HS-5 (cell line): ENCODE measurements at places on chromosomes 16 and 17.
A peak's percentile ranks its signal among the peaks of the same experiment; 100 is the strongest.

- DNase-seq, result no peak
Observed at GRCh38 chr17:33464669-33465280, 171.7 kb upstream of the ASIC2 start.

GRCh38 chr16:81863630-81864352 is 84.7 kb downstream of the PLCG2 start:
- DNase-seq, result no peak

DNA sequence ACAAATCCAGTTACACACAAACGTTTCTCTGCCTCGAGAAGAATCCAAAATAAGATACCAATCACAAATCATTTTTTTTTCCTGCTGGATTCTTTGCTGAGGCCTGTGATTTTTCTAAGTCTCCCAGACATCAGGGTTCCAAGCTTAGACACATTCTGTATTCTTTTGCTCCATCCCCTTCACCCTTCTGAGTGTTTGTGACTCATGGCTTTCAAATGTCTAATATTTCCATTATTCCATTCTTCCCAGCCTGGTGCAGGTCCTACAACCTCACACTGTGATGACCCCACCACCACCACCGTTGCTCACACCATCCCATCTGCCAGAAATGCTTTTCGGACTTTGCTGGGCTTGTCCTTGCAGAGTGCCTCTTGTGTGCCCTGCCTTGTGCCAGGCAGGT is 480.1 kb downstream of the SOX9 start:
- DNase-seq, result no peak

DNA sequence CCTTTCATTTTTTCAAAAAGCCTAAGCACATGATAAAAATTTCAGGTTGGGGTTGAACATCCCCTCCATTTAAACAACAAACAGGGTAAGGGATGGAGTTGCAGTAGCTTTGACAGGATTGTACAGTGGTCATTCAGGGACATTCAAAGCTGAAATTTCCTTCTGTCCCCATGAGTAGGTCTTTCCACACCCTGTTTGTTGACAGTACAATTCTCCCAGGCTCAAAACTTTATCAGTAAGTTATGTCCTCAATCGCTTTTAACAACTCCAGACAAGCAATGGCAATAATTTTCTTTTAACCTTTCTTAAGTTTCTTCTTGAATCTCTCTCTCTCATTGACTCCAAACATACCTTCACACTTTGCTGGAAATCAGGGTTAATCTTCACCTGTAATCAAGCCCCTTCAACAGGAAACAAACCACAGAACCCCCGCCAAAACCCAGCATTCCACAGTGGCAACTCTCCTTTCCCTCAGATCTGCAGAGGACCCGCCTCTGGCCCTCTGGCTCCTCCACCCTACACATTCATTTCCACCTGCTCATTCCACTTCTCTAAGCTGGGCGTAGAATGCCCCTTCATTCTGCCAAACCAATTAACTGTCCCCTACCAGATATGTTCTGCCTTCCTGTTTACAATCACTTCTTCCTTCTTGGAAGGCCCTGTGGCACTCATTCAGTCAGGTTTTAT is 20.7 kb downstream of the TXNDC11 start:
- no peak for DNase-seq

GRCh38 chr16:81335669-81336068 is 20.9 kb downstream of the GAN start:
- DNase-seq, result no peak

DNA sequence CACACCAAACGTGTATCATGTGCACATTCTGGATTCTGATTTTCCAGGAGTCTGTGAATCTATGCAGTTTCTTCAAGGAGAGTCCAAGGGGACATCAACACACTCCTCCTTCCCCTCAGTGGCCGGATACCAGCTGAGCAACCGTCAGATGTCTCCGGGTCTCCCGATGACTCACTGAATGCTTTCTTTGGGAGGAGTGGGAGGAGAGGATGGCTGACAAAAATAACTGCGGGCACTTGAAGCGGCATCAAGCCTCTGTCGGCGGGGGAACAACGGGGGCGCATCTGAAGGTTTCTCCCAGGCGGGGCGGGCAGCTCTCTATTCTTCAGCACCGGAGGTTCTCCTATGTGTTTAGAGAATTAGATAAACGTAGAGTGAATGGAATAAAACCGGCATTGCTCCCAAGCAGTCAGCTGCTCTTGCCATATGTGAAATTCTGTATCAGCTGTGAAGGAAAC is 24.6 kb upstream of the LRRC75A start:
- DNase-seq, result peak; percentile 14

DNA sequence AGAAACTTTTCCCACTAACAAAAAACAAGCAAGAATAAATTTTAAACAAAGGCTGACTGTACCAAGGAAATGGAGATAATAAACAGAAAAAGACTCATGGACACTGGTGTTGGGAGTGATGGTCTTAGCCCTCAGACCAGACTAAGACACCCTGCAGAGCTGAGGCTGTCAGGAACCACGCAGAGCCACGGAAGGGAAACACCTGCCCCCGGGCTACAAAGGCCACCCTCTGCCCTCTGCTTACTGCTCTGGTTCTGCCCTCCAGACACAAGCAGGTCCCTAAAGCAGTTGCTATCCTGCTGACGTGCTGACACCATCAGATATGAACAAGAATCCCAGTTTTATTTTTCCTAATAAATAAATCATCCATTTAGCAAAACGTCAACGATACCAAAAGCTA is 80.0 kb downstream of the ANKRD11 start:
- DNase-seq, result no peak

GRCh38 chr16:65489531-65490023 is 367.7 kb upstream of the CDH11 start:
- DNase-seq, result no peak

DNA sequence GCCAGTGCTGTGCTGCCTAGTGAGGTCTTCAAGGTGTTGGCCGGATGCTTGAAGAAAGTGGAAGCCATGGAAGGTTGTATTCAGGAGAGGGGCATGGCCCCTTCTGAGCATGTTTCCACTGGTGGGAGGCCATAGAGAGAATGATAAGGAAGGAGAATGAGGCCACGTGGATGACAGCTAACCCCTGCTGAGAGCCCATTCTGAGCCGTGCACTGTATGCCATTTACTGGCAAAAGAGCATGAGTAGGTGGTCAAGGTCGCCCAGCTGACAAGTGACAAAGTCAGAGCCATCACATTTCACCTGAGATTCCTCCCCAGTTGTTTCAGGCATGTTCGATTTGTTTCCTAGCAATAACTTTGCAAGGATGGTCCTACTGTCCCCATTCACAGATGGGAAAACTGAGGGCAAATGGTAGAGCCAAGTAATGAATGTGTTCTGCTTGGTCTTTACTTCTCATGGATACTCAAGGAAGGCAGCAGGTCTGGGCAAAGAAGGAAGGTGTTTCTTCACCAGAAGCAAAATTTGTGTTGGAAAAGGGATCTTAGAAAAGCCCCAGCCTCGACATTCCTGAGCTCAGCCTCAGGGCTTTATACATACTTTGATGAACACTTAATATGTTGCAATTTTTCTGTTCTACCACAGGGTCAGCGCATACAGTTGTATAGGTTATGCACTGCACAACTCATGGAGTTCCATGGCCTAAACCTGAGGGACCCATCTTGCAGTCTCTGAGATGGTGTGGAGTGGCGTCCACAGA is 10.5 kb upstream of the NKD1 start:
- DNase-seq, result no peak

DNA sequence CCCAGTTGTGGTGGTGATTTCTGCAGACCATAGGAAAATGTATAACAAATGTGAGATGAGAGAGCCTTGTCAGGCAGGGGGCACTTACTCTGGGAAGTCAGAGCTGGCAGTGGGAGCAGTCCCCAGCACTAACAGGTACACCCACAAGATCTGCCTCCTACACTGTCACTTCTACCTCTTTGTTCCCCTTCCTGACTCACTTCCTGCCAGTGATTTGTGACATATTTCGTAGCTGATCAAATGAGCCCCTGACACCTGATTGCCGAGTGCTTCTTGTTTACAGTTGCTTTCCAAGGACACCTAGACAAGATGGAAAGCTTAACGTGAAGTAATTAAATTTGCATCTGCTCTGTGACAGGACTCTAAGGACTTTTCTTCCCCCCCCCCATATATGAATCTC is 40.5 kb downstream of the FTO start:
- DNase-seq, result no peak

- no peak for DNase-seq
Observed at GRCh38 chr17:9334536-9335446, 240.8 kb downstream of the STX8 start.

GRCh38 chr16:10256784-10257641 is 74.8 kb upstream of the GRIN2A start:
- DNase-seq, result peak; percentile 2

GRCh38 chr17:20243524-20243923 is 223.8 kb downstream of the LGALS9B start:
- no peak for DNase-seq

DNA sequence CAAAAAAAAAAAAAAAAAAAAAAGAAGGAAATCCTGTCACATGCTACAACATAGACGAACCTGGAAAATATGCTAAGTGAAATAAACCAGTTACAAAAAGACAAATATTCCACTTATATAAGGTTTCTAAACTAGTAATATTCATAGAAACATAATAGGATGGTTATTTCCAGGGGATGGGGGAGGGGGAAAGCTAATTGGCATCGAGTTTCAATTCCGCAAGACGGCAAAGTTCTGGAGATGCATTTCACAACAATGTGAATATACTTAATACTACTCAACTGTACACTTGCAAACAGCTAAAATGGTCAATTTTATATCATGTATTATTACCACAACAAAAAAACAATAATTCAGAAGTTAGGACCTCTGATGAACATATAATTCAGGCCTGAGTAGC is 37.9 kb upstream of the ABCA9 start:
- no peak for DNase-seq

DNA sequence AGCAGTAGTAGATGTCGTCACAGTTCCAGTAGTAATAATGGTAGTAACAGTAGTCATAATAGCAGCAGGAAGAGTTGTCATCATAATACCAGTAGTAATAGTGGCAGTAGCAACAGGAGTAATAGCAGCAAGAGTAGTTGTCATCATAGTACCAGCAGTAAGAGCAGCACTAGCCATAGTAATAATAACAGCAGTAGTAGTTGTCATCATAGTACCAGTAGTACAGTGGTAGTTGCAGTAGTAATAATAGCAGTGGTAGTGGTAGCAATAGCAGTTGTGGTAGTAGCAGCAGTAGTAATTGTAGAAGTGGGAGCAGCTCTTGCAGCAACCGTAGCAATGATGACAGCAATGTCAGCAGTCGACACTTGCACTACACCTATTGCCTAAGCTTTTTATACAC is 502.8 kb downstream of the HS3ST4 start:
- DNase-seq, result no peak

- no peak for DNase-seq
Observed at GRCh38 chr16:11049396-11050059, 105.2 kb downstream of the CLEC16A start.

DNA sequence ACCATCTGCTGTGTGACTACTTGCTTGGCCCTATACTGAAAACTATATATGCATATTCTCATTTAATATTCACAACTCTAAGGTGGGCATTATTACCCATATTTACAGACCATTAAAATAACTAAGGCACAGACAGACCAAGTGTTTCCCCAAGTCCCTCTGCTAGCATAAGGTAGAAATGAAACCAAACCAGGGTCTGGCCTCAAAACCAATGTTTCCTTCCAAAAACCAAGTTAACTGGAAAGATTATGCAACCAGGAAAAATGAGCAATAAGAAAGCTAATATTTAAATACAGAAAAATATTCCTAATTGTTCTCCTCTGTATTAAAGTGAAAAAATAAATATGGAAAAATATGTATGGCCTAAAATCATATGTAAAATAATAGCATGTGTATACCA is 50.1 kb downstream of the XPO6 start:
- DNase-seq, result no peak

DNA sequence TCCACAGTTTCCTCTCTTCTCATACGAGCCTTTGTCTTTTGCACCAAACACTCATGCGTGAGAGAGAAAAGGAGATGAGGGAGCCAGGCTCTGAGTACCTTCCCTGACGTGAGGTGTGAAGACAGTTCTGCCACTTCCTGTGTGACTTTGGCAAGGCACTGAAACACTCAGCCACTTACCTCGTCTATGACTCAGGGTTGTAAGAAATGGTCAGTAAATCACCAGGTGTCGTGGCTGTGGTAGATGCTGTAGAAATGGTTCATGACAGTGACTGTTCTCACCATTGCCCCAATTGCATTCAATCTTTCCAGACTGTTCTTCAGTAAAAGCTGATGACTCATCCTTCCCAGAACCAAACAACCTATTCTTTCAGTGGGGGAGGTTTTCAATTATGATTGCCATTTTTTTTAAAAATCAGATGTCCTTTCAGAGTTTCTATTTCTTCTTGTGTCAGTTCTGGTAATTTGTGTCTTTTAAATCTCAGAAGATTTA is 49.2 kb upstream of the CBFA2T3 start:
- DNase-seq, result no peak

DNA sequence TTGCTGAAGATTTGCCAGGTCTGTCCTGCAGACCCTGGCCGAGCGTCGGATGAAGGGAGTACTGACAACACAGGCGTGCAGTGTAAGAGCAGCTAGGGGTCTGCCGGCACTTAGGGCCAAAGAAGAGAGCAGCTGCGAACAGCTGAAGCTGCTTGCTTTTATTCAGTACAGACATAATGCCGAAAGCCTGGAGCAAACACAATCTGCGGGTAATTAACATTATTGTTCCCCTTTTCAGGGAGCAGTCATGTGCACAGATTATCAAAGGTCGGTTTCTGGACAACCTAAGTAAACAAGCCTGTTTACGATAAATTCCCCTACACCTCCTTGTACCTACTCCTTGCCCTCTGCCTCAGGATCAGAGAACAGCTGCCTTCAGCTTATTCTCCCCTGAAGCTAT is 12.0 kb upstream of the KRT23 start:
- DNase-seq, result no peak

DNA sequence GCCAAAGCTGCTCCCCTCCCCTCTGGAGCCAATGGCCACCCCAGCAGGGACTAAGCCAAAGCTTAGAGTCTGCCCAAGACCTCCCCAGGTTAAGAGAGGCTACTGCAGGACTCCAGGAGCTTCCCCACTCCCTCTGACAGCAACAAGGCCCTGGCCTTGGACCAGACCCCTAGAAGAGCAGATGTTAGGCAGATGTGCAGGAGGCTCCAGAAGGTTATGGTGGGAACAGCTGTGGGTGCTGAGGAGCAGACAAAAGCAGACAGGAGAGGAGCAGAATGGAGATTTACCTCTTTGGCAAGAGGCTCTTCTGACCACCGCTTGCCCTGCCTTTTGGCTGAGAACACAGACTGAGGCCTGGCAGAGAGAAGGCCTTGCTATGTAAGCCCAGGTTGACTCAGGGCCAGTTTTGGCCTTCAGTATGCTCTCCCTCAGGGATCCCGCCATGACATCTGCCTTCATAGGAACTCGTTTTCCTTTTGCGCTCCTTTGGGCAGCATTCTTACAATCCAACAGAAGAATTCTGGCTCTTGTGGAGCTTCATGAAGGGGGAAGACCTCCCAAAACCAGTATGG is 113.0 kb downstream of the RBFOX3 start:
- DNase-seq, result no peak
